ENCODE measurements at places on chromosomes 2 and 18.

GRCh38 chr2:39603436-39603835 lies 62.3 kb upstream of the TMEM178A start:
- no peak for DNase-seq

DNA sequence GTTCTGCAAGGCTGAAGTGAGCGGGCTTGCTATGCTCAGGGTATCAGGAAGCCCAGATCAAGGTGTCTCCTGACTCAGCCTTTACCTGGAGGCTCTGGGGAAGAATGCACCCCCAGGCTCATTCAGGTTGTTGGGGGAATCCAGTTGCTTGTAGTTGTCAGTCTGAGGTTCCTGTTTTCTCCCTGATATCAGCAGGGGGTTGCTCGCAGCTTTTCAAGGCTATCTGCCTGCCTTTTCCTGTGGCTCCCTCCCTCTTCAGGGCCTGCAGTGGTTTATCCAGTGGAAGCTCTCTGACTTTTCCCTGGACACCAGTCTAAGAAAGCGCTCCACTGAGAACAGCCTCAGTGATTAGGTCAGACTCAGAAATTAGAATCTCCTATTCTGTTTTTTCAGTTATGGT lies 116.6 kb downstream of the PTPRM start:
- no peak for DNase-seq

DNA sequence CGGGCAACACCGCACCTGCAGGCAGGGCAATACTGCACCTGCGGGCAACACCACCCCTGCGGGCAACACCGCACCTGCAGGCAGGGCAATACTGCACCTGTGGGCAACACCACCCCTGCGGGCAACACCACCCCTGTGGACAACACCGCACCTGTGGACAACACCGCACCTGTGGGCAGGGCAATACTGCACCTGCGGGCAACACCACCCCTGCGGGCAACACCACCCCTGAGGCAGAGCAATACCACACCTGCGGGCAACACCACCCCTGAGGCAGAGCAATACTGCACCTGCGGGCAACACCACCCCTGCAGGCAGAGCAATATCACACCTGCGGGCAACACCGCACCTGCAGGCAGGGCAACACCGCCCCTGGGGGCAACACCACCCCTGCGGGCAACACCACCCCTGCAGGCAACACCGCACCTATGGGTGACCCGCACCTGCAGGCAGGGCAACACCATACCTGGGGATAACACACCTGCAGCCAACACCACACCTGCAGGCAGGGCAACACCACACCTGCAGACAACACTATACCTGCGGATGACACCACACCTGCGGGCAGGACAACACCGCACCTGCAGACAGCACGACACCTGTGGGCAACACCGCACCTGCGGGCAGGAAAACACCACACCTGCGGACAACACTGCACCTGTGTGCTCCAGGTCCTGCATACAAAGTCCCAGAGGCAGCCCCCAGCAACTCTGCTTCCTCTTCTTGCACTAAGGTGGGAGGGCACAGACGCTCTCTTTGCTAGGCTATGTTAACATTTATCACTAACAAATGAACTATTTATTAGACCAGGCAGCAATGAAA lies 57.7 kb downstream of the EIPR1 start:
- peak; percentile 71 for DNase-seq

DNA sequence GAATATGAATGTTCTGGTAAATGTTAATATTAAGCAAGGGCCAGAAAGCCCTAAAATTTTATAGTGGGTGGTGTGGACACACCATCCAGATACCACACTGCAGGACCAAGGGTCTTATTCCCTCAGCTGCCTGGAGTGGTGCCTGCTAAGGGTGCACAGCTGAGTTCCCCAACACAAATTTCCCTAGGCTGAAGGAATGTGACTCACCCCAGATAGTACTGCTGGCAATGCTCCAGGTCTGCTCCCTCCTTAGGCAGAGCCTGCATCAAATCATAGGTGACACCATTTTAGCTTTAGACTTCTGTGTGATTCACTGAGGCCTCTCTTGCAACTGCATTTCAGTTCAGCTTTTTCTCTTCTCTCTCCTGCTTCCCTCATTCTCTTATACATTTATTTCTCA lies 321.1 kb downstream of the SATB2 start:
- no peak for DNase-seq

- no peak for DNase-seq
Measured at GRCh38 chr2:231612109-231612455, 19.4 kb downstream of the TEX44 start.

- DNase-seq, result no peak
Measured at GRCh38 chr18:26700201-26700600, 151.8 kb upstream of the KCTD1 start.

- no peak for DNase-seq
Measured at GRCh38 chr2:229273006-229273722, 2.1 kb upstream of the PID1 start.

- no peak for DNase-seq
Measured at GRCh38 chr2:146040051-146040450, 1520.1 kb upstream of the ZEB2 start.

DNA sequence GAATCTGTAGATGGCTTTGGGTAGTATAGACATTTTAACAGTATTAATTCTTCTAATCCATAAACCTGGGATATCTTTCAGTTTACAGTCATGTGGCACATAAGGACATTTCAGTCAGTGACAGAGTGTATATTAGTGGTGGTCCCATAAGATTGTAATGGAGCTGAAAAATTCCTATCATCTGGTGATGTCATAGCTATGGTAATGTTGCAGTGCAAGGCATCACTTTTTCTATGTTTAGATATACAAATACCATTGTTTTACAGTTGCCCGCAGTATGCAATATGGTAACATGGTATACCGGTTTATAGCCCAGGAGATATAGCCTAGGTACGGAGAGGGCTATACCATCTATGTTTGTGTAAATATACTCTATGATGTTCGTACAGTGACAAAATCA lies 9.7 kb downstream of the CCDC150 start:
- no peak for DNase-seq

Data from spleen (tissue), 13 donors.